GM10248 (cell line): ENCODE measurements at places on chromosomes 3 and 15.

DNA sequence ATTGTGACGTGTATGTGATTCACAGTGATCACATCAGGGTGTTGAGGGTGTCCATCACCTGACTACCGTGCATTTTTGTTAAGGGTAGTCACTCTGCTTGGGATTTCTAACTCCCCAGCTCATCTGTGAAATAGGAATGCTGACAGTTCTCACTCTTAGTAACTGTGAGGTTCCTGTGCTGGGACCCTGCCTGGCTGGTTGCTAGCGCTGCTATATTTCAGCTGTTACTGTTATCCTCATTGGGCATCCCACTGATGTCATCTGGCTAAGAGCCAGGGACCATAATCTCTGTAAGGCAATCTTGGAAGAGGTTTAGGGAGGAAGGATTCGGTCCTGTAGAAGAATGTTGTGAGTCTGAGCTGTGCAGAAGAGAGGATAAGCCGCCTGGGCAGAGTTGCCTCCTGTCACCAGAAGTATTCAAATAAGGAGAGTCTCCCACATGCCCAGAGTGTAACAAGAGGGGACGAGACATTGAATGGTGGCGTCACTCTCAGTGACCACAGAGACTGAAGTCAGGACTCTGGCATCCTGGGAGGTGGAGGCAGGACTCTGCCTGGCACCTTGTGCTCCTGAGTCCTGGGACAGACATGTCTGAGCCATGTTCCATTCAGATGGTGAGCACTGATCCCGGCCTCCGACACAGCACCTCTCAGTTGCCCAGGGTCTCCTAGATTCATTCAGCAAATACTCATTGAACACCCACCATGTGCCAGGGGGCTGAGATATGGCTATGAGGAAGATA, 52.2 kb downstream of the FBLN2 start:
- DNase-seq, result no peak

DNA sequence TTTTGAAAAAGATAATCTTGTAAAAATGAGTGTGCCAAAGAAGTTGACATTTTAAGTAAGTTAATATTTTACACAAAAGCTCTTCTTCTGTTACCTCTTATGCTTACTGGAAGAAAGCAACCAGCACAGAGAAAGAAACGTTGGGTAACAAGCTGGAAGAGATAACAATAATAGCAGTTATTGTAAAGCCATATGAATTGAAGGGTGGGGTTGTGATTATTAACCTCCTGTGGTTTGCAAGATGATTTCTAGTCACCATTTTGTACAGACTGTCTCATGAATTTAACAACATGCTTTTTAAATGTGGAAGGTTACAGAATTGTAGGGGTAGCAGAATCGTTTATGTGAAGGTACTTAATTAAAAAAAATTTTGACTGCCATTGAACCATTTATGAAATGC, 9.2 kb downstream of the RAP2B start:
- DNase-seq, result no peak

- DNase-seq, result peak; percentile 43
These were observed 69.4 kb upstream of the FOXP1 start for GRCh38 chr3:71652781-71653413.

- peak; percentile 51 for DNase-seq
These were observed 90.2 kb upstream of the CHD2 start for GRCh38 chr15:92809880-92810361.

DNA sequence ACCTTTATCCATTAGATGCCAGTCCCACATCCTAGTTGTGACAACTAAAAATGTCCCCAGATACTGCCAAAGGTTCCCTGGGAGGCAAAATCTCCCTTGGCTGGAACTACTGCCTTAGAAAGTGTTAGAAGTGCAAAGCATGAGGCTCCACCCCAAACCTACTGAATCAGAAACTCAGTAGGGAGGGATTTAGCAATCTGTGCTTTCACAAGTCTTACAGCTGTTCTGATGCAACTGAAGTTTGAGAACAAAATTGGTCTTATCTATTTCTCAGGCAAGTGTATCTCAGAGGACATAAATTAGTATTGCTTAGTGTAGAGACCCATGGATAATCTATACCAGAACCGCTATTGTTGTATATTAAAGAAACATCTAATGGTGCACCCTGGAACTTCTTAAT, 70.2 kb downstream of the CLDN1 start:
- no peak for DNase-seq

- DNase-seq, result no peak
These were observed 5.1 kb downstream of the SPTBN5 start for GRCh38 chr15:41888662-41889253.

GRCh38 chr15:33168444-33168843, 26.1 kb downstream of the FMN1 start:
- no peak for DNase-seq

- no peak for DNase-seq
These were observed 357.2 kb downstream of the PDCD6IP start for GRCh38 chr3:34155666-34156065.

DNA sequence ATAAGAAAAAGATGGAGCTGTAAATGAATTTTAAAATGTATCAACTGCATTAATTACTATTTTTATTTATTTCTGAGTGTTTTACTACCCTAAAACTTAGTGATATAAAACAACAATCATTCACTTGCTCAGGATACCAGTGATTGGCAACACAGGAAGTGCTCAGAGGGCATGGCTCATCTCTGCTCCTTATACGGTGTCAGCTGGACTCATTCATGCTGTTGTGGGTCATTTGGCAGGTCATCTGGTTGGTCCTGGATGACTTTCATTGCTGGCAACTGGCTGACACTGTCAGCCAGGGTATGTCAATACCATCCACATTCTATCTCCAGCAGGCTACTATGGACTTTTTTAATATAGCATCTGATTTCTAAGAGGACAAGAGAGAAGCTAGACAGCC, 689.6 kb upstream of the NECTIN3 start:
- no peak for DNase-seq

GRCh38 chr3:25156626-25157025, 271.4 kb upstream of the RARB start:
- DNase-seq, result no peak

DNA sequence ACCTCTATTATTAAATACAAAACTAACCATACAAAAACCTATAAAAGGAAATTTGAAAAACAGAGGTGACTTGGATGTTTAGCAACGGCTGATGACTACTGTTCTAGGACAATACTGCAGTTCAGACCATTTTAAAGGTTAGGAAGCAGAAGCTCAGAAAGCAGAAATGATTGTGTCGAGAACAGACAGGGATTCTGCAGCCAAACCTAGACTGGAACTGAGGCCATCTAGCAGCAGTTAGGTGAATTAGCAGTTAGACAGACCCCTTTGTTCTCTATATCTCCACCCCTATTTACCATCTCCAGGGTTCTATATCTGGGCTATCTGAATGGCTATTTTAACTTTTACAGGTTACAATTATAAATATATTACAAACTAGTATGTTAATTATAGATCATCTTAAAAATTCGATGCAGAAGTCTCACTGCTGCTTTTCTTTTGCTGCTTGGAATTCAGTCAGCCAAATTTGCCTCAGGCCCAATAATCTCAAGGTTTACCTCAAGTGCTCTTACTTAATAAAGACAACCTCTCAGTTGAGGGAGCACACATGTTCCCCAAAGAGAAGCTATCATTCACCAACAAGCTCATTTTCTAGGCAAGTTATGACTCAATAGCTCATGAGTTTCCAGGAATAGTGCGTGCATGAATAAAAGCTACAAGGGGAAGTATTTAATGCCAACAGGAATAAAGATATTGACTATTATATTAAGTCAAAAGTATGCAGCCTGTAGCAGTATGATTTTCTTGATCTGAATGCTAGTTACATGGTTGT, 9.3 kb upstream of the IL1RAP start:
- DNase-seq, result no peak

GRCh38 chr3:81668283-81668682, 93.2 kb downstream of the GBE1 start:
- no peak for DNase-seq

DNA sequence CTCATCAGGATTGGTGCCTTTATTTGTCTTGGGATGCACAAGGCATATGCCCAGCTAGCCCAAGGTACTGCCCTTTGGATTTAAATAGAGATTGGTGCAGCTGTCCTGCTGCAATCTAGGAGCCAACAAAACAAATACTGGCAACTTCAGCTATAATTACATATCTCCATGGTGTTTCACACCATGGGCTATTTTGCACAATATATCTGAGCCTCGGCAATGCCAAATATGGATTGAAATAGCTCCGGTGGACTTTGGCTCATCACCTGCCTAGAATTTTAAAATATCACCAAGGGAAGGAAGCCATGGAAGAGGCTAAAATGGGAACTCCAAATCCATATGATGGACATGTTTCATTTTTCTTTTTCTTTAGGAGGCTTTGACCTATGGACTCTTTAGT, 367.8 kb upstream of the UMPS start:
- no peak for DNase-seq

DNA sequence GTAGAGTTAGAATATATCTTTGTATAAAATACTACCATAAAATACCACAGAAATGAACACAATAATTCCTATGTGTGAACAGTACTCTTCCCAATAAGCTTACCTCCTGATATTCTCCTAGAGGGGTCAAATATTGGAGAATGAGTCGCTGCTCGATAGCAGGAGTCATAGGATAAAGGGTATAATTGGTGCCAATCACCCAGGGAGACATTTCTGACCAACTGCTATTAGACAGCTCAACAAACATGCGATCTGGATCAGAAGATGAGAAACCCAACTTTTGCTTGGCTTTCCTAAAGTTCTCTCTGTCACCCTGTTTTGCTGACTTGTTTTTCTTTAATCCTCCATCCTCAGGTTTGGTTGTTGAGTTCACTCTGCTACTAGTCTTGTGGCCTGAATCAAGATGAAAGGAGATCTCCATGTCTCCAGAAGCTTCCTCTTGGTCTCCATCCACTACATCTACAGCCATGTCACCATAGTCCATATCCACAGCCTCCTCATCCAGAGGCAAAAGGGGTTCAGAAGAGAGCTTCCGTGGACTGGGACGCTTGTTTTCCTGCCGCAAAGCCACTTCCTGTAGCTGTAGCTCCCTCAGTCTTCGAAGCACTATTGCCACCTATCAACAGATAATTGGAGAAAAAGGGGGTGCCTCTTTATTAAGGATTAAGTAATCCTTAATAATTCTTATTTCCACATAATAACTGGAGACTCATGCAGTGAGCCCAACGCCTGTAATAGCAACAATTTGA, 50.4 kb downstream of the RBM15B start:
- no peak for DNase-seq

DNA sequence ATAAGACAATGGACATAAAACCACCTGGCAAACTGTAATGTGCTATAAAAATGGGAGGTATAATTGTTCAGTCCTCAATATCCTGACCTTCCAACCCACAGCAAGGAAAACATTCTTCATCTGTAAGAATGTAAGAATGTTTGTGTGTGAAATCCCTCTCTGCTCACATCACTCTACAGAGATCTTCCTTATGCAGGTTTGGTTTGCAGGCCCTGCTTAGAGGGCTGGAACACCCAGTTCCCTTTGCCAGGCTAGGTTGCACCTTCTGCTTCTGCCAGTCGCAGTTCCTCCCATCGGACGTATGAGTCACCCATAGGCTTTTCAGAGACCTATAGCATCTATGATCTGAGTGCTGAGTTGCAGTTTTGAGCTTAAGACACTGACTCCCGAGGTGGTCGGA, 24.1 kb upstream of the MINAR1 start:
- no peak for DNase-seq

GRCh38 chr15:72037321-72037720, 80.6 kb downstream of the MYO9A start:
- no peak for DNase-seq

DNA sequence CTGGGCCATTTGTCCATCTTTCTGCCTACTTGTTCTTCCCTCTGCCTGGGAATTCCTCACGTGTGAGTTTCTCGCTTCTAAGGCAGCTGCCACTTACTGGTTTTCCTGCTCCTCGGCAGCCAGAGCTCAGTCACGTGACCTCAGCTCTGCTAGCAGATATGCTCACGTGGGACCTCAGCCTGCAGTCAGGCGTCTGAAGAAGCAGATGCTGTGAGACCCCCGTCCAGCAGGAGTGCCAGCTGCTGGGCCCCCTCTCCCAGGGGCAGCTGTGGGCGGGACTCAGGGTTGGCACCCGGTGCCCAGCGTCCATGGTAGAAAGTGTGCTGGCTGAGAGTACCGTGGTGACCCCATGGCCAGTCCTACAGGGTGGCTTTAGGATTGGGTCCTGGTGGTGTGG, 161.3 kb upstream of the TLE3 start:
- no peak for DNase-seq

GRCh38 chr3:72255191-72255590, 470.2 kb upstream of the PROK2 start:
- no peak for DNase-seq

- no peak for DNase-seq
These were observed 33.6 kb downstream of the PARP14 start for GRCh38 chr3:122714273-122714672.

DNA sequence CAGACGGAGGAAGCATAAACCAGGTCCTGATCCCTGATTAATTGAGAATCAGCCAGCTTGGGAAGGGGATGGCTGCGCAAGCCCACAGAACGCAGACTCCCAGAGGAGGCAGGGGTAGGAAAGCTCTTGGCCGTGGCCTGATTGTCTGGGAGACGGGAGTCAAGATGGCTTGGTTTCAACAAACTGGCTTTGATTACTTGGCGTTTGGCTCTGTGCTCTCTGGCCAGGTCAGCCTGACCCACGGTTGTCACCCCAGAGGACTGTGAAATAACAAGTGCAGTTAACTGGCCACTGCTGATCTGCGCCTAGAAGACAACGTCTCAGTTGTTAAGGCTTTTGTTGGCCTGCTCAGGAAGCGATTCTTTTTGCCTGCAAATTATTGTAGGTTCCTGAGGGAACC, 387.0 kb upstream of the PROK2 start:
- no peak for DNase-seq

DNA sequence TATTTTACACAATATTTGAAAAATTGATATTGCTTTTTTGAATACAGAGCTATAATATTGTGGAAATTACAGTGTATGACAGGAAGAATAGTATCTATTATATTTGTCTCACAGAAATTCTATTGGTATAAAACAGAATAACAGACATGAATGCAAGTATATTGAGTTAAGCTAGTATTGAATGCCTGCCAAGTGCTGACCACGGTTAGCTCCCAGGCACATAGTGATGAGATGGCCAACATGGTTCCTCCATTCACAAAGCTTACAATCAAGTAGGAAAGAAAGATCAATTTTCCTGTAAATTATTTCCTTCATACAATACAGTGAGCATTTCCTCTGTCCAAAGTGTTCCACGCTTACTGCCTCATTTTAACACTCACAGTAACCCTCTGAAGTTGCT, 67.6 kb downstream of the TP63 start:
- no peak for DNase-seq

GRCh38 chr15:47971637-47972036, 149.2 kb upstream of the SLC24A5 start:
- no peak for DNase-seq

DNA sequence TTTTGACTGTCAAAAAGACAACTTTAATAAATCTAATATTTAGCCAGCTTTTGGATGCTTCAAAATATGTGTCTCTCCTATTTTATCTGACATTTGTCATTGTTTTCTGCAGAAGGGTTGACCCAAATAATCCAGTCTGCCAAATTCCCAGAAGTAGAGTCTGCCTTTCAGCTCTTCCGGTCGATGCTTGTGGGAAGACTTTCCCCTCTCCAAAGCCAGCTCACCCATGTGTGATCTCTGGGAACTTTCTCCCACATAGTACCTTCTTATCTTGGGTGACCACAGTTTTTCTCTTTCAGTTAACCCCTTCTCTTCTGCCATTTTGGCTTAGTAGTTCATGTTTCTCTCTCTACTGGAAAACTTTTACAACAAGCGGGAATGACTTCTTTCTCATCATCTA, 94.1 kb downstream of the ASB7 start:
- DNase-seq, result no peak

- no peak for DNase-seq
These were observed 354.9 kb downstream of the RSL24D1 start for GRCh38 chr15:54841701-54842305.
